Trophoblast cell (in vitro differentiated cells and primary cell): ENCODE measurements at places on chromosomes 5 and 9.
A peak's percentile ranks its signal among the peaks of the same experiment; 100 is the strongest.

DNA sequence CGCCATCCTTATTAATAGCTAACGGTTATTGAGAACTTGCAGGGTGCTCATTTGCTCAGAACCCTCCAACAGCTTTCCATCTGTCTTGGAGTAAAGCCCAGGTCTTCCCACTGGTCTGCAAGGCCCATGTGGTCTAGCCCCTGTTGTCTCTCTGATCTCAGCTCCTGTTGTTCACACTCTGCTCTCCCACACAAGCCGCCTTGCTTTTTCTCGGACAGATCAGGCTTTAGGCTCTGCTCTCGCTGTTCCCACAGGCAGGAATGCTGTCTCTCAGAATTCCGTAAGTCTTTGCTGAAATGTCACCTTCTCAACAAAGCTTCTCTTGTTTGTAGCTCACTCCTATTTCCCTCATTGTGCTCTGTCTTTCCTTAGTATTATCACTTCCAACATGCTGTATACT, 34.3 kb downstream of the GPR107 start:
- no peak for DNase-seq

- no peak for DNase-seq
Observed at GRCh38 chr9:77820293-77820954, 172.3 kb upstream of the GNA14 start.

DNA sequence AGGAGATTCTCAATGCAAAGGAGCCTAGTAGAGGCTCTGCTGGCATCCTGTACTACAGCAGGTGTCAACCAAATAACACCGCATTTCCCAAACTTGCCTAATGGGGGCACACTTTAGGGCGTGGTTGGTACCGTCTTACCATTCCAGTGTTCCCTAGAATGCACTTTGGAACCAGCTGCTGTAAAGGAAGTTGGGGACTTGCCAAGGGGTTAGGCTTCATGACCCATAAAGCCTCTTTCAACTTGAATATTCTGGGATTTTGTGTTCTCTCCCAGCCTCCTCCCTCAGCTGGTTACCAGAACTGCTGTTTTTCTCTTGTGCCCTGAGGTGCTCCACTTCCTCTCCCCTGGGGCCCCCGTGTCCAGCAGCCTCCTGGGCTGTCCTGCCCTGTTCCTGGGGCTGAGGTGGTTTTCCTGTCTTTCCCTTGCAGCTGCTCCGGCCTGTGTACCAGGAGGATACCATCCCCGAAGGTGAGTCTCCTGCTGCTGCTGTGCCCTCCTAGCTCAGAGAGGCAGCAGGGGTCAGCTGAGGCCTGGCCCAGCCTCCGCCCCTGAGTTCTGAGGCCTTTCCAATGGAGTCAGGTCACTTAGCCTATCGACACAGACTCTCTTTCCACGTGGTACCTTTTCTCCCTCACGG, 44.7 kb downstream of the RGS3 start:
- DNase-seq: no peak

DNA sequence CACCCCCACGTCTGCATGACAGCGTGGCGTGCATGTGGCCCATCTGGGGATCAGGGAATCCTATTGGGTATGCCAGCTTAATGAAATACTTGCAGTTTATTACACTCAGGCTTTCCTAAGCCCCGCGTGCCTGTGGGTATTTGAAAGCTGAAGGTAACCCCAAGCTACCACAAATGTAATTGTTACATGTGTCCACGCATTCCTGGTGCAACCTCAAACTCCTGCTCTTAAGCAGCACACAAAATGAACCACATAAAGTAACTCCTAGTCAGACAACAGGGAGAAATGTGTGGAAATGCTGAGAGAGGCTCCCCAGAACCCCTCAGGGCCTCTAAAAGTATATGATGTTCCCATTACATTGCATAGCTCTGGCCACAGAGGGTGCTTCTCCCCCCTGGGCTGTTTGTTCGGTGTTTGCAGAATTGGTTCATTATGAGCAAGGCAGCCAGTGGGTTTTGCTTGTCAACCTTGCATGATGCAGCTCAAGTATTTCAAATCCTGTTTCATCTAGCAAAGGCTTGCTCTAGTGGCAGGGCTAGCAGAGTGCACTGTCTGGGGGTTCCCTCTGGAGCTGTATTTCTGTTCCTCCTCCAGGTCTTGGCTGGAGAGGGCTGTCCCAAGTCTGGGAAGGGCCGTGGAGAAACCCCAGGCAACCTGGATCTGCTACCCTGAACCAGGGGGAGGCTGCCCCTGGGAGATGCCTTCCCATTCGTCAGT, 1.8 kb upstream of the DCANP1 start:
- DNase-seq: no peak

GRCh38 chr5:177402271-177403043, 2.0 kb upstream of the PFN3 start:
- peak; percentile 79 for DNase-seq

- DNase-seq: peak; percentile 60
Observed at GRCh38 chr5:80082731-80083100, 47.6 kb downstream of the THBS4 start.

DNA sequence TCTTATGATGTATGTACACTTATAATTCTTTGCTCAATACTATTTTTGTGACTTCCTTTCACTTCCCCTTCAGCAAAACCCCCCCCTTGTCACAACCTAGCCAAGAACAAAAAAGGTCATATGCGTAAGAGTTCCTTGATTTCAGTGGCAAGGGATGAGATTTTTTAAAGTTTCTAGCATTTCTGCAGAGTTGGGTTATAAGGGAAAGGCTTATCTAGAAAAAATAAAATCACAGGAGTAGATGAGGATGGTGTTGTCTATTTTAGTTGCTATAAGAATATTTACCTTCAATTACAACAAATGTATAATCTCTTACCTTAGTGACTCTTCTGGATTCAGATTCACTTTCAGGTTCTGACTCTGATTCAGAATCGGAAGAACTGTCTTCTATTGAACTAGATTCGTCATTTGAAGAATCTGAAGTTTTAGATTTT, 184.6 kb downstream of the AP3B1 start:
- DNase-seq: no peak

DNA sequence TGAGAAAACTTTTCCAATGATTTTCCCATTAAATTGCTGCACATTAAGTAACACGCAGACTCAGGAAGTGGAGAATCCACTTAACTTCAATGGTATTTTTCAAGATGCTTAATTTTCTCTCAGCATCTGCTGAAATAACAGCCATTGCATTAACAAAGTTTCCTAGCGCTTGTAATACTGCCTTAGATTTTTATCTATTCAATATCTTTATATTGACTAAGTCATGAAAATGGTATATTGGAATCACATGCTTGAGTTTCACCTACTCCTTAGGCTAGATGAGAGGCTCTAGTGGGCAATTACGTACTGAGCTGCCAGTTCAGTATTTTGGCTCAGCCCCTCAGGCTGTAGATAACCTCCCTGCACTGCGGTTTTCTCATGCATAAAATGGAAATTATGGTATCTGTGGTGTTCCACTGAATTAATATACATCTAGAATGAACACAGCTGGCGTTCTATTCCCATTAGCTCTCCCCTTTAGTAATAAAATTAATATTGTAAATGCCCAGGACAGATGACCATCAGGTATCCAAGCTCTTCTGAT, 112.9 kb downstream of the MTX3 start:
- DNase-seq: no peak

GRCh38 chr9:19533373-19533772, 124.6 kb downstream of the ACER2 start:
- DNase-seq: no peak

GRCh38 chr9:20508242-20508641, 114.1 kb downstream of the MLLT3 start:
- no peak for DNase-seq

DNA sequence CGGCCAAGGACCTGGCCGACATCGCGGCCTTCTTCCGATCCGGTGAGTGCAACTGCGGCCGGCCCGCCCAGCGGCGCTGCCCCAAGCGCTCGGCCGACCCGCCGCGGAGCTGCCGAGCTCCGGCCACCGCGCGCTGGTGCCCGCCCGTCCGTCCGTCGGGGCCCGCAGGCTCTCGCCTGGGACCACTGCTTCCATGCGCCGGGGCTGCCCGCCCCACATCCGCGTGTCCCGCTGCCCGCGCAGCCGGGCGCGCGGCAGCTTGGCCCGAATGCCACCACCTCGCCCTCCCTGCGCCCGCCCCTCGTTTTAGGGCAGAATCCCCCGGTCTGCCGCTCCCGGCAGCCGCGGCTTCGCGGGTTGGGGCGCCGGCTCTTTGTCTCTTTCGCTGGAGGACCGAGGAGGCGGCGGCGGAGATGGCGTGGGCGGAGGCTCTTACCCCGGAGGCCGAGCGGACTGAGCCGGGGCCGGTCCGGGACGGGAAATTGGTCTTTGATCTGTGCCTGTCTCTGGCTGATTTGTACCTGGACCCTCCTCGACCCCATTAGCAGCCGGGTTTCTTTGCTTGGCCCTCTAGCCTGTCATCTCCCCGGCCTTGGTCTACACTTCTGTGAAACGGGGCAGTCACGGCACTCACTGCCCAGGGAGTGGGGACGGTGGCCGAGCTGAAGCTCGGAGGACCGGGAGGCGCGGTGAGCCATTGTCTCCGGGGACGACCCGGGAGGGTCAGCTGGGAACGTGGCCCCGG, 871 bp downstream of the TRIO start:
- peak; percentile 42 for DNase-seq

GRCh38 chr9:124020520-124021384, 9.2 kb downstream of the LHX2 start:
- no peak for DNase-seq
